Ascending aorta (tissue), 2 donors: ENCODE measurements at places on chromosomes 4 and X. TPM values are rescaled to one million over a fixed set of nuclear protein-coding genes. Genes with fewer than 3 reads are reported as not detected.

Gene HGFAC
- total RNA-seq = 2.2 TPM

- DNase-seq = peak; percentile 76
Measured at GRCh38 chr4:1713003-1713851, 1.1 kb upstream of the SLBP start.

GRCh38 chr4:101944649-101945048 is 154.1 kb downstream of the BANK1 start:
- DNase-seq = no peak

DNA sequence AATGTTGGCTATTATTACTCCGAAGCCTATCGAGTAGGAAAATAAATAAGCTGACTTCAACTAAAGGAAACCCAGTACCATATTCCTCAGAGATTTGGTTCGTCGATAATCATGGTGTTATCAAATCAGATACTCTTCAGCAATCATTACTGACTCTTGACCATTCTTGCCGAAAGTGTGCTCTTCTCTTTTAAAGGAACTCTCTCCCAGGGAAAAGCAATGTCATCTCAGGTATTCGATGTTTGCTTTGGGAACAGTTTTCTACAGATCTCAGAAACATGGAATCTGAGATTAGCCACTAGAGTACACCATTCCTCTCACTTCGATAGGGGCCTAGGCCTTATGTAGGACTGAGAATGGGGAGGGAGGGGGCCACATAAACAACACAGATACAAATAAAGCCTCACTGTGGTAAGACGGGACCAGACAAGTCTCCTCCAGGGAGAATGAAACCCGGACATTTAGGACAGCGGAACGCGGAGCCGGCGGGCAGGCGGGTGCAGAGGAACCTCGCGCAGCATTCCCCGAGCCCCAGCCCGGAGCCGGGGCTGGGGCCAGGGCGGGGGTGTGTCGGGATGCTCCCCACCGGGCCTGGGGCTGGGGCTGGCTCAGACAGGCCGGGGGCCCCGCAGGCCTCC is 581 bp downstream of the DNAJB14 start:
- no peak for DNase-seq

Gene H2BW2
- total RNA-seq = not detected

DNA sequence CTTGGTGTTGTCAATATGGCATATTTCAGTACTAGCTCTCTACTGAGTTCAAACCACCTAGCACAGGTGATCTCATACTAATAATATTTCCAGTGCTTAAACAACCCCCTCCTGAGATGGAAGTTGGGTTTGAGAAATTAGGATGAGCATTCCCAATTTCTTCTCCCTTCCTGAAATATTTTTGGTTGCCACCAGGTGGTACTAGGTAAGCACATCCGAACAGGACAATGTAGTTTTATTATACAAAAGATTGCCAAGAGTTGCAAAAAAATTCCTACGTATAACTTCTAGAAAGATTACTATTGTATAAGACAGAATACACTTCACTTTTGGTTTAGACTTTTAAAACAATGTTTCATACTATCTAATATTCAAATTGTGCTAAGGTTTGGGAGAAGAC is 484.5 kb downstream of the PACRGL start:
- no peak for DNase-seq

Gene GPR34
- 1.5 TPM for total RNA-seq

Gene ZCCHC12
- total RNA-seq = not detected

- peak; percentile 45 for DNase-seq
Measured at GRCh38 chr4:158768555-158769174, at the start of gene FNIP2. Gene FNIP2, plus strand, starts transcription at chr4:158769026. Its CDS starts 187 bp downstream, at chr4:158769213.

- DNase-seq = no peak
Measured at GRCh38 chr4:34633241-34633640, 1611.1 kb downstream of the ARAP2 start.

DNA sequence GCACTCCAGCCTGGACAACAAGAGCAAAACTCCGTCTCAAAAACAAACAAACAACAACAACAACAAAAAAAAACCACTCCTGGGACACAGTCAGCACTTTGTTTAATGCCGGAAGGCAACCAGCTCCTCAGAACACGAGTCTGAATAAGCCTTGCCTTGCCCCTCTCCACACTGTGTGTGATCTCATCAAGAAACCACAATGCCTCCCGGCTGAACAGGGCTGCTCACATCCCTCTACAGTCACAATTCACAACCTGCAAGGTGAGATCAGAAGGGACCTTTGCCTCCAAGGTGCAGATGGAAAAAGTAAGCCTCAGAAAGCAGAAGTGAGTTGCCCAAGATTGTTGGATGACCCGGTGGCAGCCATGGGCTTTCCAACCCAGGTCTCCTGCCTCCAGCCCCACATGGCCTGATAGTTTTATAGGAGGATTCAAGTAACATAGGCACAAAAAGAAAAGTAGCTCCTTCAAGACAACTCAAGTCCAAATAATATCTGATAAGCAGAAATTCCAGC is 80.8 kb downstream of the JAKMIP1 start:
- DNase-seq = no peak

- DNase-seq = no peak
Measured at GRCh38 chrX:134601240-134601765, 57.0 kb downstream of the PLAC1 start.

Gene BEX1
- total RNA-seq = not detected

GRCh38 chrX:45628041-45628440 is 427.4 kb upstream of the DIPK2B start:
- DNase-seq = no peak

Gene PAK3
- 0.64 TPM for total RNA-seq

Gene PPM1K
- 17.0 TPM for total RNA-seq

DNA sequence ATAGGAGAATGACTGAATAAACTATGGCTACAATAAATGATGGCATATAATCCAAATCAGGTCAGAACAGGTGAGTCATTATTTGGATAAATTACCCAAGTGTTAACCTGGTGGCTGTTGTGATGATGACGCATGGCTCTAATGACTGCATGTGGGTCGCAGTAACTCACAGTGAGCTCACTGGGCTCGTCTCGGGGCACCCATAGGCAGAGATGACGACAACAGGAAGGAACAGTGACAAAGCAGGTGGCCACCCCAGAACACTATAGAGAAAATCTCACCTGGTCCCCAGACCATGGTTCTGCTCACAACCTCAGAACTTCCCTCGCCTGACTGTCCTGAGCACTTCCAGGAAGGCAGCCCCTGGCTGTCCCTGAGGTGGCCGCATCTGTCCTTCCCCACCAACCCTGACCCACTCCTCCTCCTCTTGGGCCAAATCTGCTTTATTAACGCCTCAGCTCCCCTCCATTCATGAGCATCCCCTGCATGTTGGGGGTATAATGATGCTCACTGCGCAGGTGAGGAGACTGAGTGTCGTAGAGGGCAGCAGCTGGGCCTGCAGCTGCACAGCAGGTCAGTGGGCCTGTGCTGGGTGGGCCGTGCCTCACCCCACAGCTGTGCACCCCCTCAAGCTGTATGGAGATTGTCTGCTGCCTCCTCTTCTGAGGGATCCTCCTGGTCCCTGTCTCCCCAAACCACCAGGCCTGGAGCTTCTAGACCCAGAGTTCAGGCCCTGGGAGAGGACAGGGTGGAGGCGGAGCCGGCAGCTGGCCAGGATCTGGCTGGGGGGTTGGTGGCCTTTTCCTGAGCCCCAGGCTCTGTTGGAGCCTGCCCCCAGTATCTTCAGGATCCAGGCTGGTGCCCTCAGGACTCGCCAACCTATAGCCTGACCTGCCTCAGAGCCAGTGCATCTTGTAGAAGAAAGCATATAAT is 30.9 kb upstream of the FAM156A start:
- no peak for DNase-seq

Gene GBA3
- not detected for total RNA-seq

- DNase-seq = no peak
Measured at GRCh38 chr4:173879509-173879908, 349.5 kb upstream of the HAND2 start.

Gene TLR3
- total RNA-seq = 19.9 TPM

Gene TRAM1L1
- total RNA-seq = 0.43 TPM

GRCh38 chr4:152585023-152585441 is 49.1 kb upstream of the FBXW7 start:
- no peak for DNase-seq

DNA sequence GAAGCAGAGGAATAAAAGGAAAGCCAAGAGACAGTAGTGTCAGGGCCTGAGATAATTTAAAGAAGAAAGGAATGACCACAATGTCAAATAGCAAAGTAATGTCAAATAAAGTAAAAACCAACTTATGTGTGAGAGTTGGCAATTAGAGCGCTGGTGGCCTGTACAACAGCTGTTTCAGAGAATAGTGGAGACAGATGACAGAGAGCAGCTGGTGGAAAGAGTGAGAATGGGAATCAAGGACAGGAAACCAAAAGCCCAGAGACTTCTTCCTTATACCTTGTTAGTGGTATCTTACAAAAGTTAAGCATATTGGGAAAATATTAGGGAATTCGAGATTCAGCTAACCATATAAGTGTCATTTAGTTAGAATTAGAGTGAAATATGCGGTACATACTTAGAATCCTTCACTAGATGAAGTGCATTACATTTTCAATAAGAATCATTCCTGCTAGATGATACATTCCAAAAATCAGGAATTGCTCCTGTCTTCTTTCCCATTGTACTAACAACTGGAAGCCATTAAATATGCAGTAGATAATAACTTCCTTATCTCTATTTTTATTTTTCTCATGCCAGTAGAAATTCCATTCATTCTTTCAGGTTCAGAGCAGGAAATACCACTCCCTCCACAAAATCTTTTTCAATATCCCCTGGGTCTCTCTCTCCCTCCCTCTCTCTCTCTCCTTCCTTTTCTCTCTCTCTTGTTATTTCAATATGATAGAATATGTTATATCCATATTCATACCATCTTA is 525.4 kb downstream of the CENPC start:
- DNase-seq = no peak

Gene CLNK
- not detected for total RNA-seq

Gene RASGEF1B
- 8.4 TPM for total RNA-seq

- no peak for DNase-seq
Measured at GRCh38 chr4:147968641-147969040, 236.8 kb downstream of the ARHGAP10 start.

- no peak for DNase-seq
Measured at GRCh38 chrX:7334253-7334935, 186.4 kb upstream of the PUDP start.

DNA sequence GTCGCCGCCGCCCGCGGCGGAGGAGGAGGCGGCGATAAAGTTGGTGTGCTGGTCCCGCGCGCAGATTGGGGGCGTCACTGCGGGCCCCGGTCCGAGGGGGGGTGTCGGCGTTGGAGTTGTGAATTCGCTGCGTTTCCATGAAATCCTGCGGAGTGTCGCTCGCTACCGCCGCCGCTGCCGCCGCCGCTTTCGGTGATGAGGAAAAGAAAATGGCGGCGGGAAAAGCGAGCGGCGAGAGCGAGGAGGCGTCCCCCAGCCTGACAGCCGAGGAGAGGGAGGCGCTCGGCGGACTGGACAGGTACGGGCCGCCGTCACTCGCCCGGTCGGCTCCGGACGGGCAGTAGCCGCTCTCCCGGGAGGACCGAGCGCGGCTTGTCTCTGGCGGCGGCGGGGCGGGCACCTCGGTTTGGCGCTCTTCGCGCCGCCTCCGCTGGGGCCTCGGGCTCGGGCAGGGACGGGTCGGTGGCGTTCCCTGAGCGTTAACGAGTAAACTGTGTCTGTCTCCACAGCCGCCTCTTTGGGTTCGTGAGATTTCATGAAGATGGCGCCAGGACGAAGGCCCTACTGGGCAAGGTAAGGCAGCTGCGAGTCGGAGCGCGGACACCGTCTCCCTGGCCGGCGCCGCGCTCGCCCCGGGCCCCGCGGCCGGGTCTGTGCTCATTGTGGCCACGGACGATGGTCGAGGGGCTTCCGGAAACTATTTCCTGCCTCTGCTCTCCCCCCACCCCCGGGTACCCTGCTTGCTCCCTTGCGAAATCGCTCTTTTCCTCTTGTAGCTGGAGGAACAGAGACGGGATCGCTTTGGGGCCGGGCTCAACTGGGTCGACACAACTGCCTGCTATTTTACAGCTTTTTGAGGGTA is 658 bp downstream of the KDM6A start:
- DNase-seq = peak; percentile 78

Gene SMIM31
- total RNA-seq = not detected

GRCh38 chr4:101183666-101184373 is 163.5 kb downstream of the PPP3CA start:
- no peak for DNase-seq

Gene POLN
- total RNA-seq = 0.21 TPM

DNA sequence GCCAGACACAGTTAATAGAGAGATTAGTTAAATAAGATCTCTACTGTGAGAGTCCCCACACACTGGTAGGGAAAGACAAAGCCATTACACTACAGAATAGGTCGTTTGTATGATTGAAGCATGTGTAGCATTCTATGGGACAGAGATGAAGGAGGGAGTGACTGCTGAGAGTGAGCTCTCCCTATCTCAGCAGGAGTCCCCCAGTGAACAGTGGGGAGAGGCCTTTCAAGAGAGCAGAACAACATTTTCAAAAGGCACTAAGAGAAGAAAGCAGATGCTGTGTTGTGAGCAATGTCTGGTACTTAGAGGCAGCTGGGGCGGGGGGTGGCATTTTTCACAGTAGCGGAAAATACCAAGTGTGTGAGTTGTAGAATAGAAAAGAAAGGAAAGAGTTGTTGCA is 413.6 kb downstream of the AFF2 start:
- no peak for DNase-seq

DNA sequence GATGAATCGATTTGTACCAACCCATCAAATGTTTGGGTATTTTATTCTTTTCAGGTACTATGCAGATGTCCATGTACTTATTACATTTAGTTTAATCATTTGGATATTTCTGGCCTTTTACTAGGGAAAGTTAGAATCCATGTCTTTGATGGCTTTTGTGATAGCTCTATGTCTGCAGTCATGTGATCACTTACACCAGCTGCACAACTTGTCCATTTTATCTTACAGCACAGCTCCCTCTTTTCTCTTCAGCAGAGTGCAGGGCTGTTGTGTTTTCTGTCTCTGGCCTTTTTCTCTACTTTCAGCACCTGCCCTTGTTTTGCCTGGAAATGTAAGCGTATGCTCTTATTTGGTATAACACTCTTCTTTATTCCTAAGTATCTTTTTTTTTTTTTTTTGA is 30.6 kb downstream of the WWC2 start:
- DNase-seq = no peak

Gene PCDH18
- 31.6 TPM for total RNA-seq

Gene FATE1
- not detected for total RNA-seq

- DNase-seq = no peak
Measured at GRCh38 chrX:13498238-13498637, 71.2 kb upstream of the EGFL6 start.

Gene TEX13C
- not detected for total RNA-seq

DNA sequence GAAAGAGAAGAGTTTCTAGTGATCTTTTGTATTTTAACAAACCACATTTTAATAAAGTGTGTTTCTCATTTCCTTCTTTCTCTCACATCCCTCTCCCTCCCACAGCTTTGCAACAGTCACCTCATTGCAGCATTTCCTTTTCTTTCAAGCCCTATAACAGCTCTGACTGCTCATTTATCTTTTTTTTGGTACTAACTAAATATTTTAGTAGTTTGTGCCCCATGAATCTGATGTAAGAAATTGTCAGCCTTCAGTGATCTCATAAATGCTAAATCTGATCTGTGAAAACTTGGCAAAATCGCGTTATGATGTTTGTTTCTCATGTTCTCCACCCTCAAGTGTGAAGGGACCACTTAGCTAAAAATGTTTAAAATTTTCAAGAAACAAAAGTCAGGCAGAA is 258.5 kb upstream of the SLIT2 start:
- no peak for DNase-seq
